Epithelial cell of proximal tubule (primary cell): ENCODE measurements at places on chromosomes 5 and 9.

DNA sequence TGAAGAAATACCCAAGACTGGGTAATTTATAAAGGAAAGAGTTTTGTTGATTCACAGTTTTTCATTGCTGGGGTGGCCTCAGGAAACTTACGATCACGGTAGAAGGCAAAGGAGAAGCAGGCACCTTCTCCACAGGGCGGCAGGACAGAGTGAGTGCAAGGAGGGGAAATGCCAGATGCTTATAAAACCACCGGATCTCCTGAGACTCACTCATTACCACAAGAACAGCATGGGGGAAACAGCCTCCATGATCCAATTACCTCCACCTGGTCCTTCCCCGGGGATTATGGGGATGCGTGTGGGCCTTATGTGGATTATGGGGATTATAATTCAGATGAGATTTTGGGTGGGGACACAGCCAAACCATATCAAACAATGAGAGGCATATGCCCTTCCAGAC, 18.5 kb upstream of the RORB start:
- no peak for DNase-seq

GRCh38 chr5:150588596-150588890, 51.9 kb upstream of the SYNPO start:
- no peak for DNase-seq

DNA sequence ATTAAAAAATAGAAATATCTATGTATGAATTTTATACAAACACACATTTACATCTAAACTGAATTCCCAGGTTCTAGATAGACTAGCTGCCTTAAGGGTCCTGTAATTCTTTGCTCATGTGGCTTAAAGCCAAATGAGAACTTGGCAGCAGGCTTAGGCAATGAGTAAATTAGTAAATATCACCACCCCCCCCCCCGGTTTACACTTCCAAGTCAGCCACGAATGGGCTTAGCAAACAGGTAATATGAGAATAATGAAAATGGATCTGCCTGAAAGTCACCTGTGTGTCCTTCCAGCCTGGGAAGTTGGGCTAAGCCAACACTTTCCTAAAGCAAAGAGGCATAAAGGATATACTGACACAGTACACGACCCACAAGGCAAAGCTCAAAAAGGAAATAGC, 108.6 kb downstream of the KLHL3 start:
- DNase-seq: no peak

- DNase-seq: no peak
Measured at GRCh38 chr5:43073597-43074546, 33.8 kb upstream of the ANXA2R start.

- no peak for DNase-seq
Measured at GRCh38 chr5:158715592-158715991, 384.1 kb downstream of the EBF1 start.

GRCh38 chr5:68140763-68141162, 74.8 kb upstream of the PIK3R1 start:
- no peak for DNase-seq

DNA sequence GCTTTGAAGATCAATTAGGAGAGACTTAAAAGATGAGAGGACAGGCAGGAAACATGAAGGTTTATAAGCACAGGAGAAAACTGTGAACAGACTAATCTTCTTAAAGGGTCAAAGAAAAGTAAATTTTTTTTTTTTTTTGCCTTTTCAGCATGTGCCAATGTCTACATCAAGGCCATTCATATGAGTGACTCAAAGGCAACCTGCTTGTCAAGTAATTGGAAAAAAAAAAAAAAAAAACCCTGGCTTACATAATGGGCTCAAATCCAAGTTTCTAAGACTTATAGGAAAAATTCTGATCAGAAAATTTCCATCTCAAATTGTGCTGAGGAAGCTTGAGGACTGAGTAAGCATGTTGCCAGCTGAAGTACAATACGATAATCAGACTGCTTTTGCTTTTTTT, 15.9 kb downstream of the PPP2R2B start:
- DNase-seq: no peak

- DNase-seq: peak; percentile 25
Measured at GRCh38 chr5:173498286-173498685, 118.2 kb downstream of the BOD1 start.

DNA sequence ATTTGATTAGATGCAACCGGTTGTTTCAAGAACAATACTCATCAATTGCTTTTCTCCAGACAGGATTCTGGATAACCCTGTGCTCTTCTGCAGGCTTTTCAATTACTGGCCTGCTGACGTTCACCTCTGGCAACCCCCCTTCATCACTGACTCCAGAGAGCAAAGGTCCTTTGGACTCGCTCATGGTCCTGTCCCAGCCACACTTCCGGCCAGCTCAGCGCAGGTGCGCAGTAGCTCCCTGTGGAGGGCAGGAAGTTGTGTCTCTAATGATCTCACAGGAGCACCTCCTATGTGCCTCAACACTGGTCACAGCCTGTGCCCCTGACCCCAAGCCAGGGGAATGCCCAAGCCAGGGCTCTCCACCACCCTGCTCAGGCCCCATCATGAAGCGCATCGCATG, 44.0 kb downstream of the OLFM1 start:
- no peak for DNase-seq

DNA sequence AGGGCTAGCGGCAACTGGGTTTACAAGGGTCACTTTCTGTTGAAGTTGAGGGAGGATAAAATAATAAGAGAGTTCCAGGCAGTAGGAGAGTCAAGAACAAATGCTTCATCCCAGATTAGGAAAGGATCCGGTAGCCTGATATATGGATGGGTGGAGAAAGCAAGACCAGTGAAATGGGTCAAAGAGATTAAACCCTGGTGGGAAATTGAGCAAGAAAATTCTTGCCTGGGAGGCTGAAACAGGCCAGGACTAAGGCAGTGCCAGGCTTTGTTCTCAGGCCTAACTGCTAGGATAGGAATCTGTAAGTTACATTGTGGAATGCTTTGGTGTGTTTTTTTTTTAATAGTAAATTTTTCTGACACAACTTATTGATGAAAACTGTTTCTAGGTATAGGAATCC, 257.4 kb upstream of the RFX3 start:
- no peak for DNase-seq

DNA sequence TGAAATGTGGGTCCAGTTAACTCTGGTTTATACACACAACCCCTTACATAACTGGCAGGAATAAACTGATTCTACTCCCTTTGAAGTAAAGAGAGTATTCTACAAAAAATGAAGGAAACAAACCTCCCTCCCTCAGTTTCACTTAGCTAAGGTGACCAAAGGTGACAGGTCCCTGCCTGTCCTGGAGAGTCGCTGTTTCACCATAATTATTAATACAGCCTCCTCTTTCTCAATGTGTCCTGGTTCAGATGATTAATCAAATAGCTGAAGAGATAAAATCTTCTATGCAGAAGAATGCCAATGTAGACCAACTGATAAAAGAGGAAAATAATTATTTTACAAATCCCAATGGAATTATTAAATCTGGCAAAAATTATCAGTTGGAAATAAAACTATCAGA, 163.7 kb upstream of the GNA14 start:
- no peak for DNase-seq

DNA sequence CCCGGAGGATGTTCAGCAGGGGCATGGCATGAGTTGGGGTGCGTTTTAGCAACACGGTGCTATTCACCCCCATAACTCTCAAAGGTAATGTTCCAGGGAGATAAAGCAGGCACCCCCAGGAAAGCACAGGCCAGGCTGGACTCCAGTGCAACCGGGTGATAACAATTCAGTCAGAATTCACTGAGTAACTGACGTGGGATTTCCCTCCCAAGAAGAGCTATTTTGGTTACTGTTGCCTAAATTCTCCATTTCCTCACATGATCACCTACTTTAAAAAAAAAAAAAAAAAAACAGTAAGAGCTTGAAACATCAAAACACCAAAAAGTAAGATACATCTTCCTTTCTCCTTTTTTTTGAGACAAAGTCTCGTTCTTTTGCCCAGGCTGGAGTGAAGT, 137.6 kb upstream of the WWC1 start:
- DNase-seq: no peak

- DNase-seq: no peak
Measured at GRCh38 chr5:85648495-85648894, 969.2 kb upstream of the COX7C start.

DNA sequence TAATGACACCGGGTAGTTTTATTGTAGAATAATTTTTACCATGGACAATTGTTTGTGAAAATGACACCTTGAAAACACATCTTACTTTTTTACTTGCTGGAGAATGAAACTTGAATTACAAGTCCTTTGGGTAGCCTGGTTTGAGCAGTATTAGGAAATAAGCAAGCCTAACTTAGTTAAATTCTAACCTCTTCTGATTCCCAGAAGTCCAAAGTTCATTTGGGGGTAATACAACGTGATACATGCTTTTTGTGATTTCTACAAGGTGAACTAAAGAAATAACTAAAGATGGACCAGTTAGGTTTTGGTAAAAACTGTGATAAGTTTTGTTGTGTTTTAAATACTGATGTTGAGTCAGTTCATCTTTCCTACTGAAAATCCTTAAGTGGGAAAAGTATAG, 135.4 kb upstream of the DMRT1 start:
- no peak for DNase-seq

- DNase-seq: no peak
Measured at GRCh38 chr9:135857371-135857786, 50.0 kb downstream of the CAMSAP1 start.

- no peak for DNase-seq
Measured at GRCh38 chr5:146440870-146441495, 6.2 kb upstream of the TCERG1 start.
